ENCODE measurements at places on chromosomes 5 and 9.
A peak's percentile ranks its signal among the peaks of the same experiment; 100 is the strongest.

DNA sequence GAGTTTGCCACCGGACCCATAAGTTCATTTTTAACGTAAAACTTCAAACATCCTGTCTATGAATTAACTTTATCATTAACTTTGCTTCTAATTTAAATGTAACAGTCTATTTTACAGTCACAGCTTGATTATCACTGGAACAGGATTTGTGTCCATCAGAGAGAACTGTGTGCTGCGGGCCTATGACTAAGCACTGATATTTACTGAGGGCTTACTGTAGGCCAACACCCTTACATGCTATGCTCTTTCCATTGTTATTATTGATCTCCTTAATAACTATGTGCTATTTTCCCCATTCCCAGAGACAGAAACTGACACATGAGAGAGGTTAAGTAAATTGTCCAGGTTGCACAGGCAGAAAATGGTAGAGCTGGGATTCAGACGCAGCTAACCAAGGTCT, 24.0 kb upstream of the GPR151 start:
- H3K27me3 ChIP-seq = no peaks in the 10 kb centered on the region
- no peak overlapping the region for H3K27ac ChIP-seq
- H3K4me3 ChIP-seq = no peak overlapping the region

- no peaks in the 10 kb centered on the region for H3K36me3 ChIP-seq
- H3K27me3 ChIP-seq = no peaks in the 10 kb centered on the region
- no peak for DNase-seq
Observed at GRCh38 chr9:37715991-37716505, 37.6 kb upstream of the TRMT10B start.

DNA sequence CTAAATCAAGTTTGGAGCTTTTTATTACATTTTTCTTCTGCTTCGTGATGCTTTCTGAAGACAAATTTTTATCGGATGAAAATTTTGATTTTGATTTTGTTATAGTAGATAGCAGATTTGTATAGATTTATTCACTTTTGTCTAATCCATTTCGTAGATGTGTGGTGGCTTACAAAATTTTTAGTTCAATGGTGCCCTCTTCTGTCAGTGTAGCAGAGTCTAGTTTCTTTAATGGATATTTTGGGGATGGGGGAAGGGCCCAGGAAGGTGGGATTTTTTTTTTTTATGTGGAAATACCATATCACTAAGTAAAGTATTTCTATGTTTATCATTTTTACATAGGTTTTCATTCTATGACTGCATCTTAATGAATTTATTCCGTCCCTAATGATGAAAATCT, 259.9 kb upstream of the TARS1 start:
- no peaks in the 10 kb centered on the region for H3K4me1 ChIP-seq
- peak; percentile 12 for DNase-seq
- no peak overlapping the region for H3K4me3 ChIP-seq
- H3K27me3 ChIP-seq = no peaks in the 10 kb centered on the region
- H3K36me3 ChIP-seq = no peaks in the 10 kb centered on the region

GRCh38 chr9:2127486-2127885, 112.3 kb downstream of the SMARCA2 start:
- no peaks in the 10 kb centered on the region for H3K27me3 ChIP-seq
- no peaks in the 10 kb centered on the region for H3K36me3 ChIP-seq
- H3K4me1 ChIP-seq = no peaks in the 10 kb centered on the region
- no peak overlapping the region for H3K27ac ChIP-seq

- H3K4me1 ChIP-seq = no peaks in the 10 kb centered on the region
Observed at GRCh38 chr9:89386797-89387196, 68.5 kb downstream of the SECISBP2 start.

GRCh38 chr9:38765101-38765500, 45.2 kb upstream of the FAM240B start:
- no peaks in the 10 kb centered on the region for H3K36me3 ChIP-seq
- DNase-seq = no peak
- H3K27me3 ChIP-seq = no peaks in the 10 kb centered on the region

DNA sequence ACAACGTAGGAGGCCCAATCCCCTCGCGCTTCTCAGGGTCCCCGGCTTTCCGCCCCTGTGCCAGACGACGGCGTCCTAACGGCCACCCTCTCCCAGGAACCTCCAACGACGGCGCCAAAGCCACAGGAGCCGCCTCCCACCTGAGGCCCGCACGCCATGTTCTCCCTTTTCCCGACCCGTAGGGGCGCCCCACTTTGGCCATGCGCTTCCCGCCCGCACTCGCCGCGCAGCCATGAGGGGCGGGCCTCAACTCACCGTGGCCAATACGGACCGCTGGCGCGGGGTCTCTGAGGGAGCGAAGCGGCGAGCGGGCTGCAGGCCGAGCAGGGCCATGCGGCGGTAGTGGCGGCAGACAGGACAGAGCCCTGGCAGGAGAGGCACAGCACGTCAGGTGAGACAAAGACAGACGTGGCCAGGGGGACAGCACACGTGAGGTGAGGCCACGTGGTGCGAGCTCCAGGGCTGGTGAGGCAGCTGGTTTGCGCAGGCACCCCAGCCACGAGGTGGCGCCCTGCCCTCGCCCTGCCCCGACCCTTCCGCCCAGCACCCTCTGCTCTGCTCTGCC, 1005.5 kb upstream of the PTPRD start:
- H3K4me1 ChIP-seq = no peaks in the 10 kb centered on the region
- no peaks in the 10 kb centered on the region for H3K36me3 ChIP-seq
- no peaks in the 10 kb centered on the region for H3K27me3 ChIP-seq
- no peak overlapping the region for H3K27ac ChIP-seq

DNA sequence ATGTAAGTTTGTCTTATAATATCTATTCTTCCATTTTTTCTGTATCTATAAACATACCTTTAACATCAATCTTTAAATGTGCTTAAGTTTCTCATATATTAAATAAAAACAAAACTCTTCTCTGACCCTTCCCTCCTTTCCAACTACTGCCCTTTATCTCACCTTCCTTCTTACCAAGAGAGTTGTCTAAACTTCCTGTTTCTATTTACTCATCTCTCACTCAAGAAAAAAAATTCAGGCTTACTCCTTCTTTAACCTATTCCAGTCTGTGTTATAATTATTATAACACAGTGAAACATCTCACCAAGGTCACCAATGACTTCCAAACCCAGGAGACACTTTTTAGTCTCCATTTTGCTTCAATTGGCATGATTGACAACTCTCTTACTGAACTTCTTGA, 140.9 kb downstream of the CCDC171 start:
- H3K27ac ChIP-seq = no peak overlapping the region
- DNase-seq = no peak
- no peaks in the 10 kb centered on the region for H3K4me1 ChIP-seq

DNA sequence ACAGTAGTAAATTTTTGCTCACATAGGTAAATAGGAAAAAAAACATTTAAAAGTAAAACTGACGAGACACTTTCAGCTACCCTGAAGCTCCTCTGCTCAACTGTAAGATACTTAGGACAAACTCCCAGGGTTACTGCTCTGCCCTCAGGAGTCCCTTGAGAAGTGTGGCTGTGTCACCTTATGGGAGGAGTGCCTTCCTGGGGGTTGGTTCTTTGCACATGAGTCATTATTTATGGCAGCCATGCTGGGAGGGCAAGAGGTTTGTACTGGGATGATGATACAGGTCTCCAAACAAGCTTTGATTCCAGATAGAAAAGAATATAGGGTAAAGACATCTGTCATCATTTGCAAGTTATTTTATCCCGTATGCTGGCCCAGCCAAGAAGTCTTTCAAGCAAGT, 45.9 kb downstream of the TTC1 start:
- DNase-seq = no peak
- H3K4me3 ChIP-seq = no peak overlapping the region
- H3K36me3 ChIP-seq = peaks cover 94% of the 10 kb centered on the region
- no peaks in the 10 kb centered on the region for H3K27me3 ChIP-seq

DNA sequence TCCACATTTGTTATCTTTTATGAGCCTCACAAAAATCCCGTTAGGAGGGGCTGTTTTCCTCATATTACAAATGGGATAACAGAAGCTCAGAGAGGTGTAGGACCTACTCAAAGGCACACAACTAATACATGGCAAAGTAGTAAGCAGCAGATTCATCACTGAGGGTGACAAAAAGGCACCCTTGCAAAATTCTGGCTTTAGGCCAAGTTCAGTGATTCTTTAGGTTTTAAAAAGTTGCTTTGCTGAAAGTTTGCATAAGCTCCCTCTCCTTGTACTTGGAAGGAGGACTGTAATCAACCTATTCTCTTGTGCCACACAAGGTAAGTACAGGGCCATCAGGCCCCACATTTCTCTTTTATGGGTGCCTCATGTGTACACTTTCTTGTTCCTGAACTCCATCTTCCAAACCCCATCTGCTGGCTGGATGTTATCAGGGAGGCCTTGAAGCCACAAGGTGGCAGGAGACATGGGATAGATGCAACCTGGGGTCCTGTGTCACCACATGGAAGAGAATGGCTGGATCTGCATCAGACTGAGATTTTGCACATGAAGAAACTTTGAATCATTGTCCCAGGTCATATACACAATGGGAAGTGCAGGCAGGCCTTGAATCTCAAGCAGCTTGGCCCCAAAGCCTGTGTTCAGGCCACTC, 311.6 kb downstream of the MSX2 start:
- H3K4me1 ChIP-seq = no peaks in the 10 kb centered on the region
- no peaks in the 10 kb centered on the region for H3K36me3 ChIP-seq
- no peak overlapping the region for H3K4me3 ChIP-seq
- no peak overlapping the region for H3K27ac ChIP-seq
- H3K27me3 ChIP-seq = no peaks in the 10 kb centered on the region

DNA sequence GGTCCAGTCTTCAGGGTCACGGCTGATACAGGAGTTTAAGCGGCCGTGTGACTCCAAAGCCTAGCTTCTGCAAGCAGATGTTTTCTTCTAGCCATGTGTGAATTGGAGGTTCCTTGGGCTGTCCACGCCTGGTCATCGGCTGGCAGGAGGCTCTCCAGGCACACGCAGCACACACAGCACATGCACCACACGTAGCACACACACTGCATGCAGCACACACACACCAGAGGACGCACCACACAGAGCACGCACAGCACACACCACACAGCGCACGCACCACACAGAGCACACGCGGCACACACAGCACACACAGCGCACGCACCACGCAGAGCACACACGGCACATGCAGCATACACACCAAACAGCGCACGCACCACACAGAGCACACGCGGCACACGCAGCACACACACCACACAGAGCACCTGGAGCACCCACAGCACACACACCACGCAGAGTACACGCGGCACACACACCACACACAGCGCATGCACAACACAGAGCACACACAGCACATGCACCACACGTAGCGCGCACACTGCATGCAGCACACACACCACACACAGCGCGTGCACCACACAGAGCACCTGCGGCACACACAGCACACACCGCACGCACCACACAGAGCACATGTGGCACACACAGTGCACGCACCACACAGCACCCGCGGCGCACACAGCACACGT, 234.3 kb downstream of the FANCC start:
- peaks cover 43% of the 10 kb centered on the region for H3K4me1 ChIP-seq
- no peak for DNase-seq
- H3K27ac ChIP-seq = no peak overlapping the region
- H3K27me3 ChIP-seq = no peaks in the 10 kb centered on the region
- peaks cover 8% of the 10 kb centered on the region for H3K36me3 ChIP-seq

- no peak overlapping the region for H3K4me3 ChIP-seq
- DNase-seq = no peak
- H3K27ac ChIP-seq = no peak overlapping the region
- no peaks in the 10 kb centered on the region for H3K4me1 ChIP-seq
- no peaks in the 10 kb centered on the region for H3K36me3 ChIP-seq
Observed at GRCh38 chr9:80560976-80561375, 989.2 kb downstream of the TLE4 start.

GRCh38 chr5:171926311-171926710, 80.1 kb downstream of the FBXW11 start:
- H3K36me3 ChIP-seq = peaks cover 4% of the 10 kb centered on the region
- DNase-seq = no peak
- H3K27me3 ChIP-seq = no peaks in the 10 kb centered on the region
- no peak overlapping the region for H3K27ac ChIP-seq
- peaks cover 5% of the 10 kb centered on the region for H3K4me1 ChIP-seq

DNA sequence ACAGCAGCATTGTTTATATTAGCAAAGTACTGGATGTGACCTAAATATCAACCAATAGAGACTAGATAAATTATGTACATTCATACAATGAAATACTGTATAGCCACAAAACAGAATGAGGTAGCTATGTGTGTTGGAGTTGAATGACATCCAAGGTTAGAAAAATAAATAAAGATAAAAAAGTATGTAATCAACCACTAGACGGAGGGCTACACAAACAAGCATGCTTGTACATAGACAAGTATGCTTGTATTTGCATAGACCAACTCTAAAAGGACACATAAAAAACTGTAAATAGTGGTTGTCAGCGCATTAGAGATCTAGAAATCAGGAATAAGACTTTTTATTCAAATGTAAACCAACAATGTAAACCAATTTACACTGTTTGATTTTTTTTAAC, 3.0 kb downstream of the FEM1C start:
- DNase-seq = no peak
- H3K36me3 ChIP-seq = peaks cover 67% of the 10 kb centered on the region
- no peaks in the 10 kb centered on the region for H3K27me3 ChIP-seq
- H3K4me3 ChIP-seq = no peak overlapping the region

- H3K4me1 ChIP-seq = peaks cover 4% of the 10 kb centered on the region
- H3K27me3 ChIP-seq = no peaks in the 10 kb centered on the region
- no peak for DNase-seq
- no peaks in the 10 kb centered on the region for H3K36me3 ChIP-seq
Observed at GRCh38 chr5:31702712-31703111, 63.8 kb downstream of the PDZD2 start.

- DNase-seq = no peak
- no peaks in the 10 kb centered on the region for H3K36me3 ChIP-seq
- H3K27ac ChIP-seq = no peak overlapping the region
- H3K4me3 ChIP-seq = no peak overlapping the region
Observed at GRCh38 chr9:18658804-18659705, 185.1 kb downstream of the ADAMTSL1 start.

DNA sequence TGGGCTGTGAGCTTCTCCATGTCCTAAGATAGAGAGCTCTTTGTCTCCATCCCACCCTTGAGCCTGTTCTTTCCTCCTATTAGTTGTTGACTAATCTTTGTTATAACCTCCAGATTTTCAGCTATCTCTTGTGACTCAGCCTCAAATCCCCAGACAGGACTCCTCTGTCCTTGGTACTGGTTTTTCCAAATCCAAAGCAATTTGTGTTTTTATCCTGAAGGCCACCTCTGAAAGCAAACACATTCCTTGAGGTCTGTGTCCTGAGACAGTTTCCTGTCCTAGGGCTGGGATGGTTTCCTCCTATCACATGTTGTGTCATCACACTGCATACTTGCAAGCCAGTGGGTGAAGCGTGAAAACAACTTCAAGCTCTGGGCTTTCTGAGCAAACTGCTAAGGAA, 8.5 kb downstream of the TNC start:
- H3K4me1 ChIP-seq = no peaks in the 10 kb centered on the region
- H3K4me3 ChIP-seq = no peak overlapping the region
- no peaks in the 10 kb centered on the region for H3K27me3 ChIP-seq
- no peak for DNase-seq
- H3K27ac ChIP-seq = no peak overlapping the region

GRCh38 chr5:105238561-105238960, 1676.0 kb upstream of the NUDT12 start:
- no peak overlapping the region for H3K27ac ChIP-seq
- no peak overlapping the region for H3K4me3 ChIP-seq
- no peaks in the 10 kb centered on the region for H3K27me3 ChIP-seq
- H3K4me1 ChIP-seq = no peaks in the 10 kb centered on the region

- no peaks in the 10 kb centered on the region for H3K4me1 ChIP-seq
- H3K27ac ChIP-seq = no peak overlapping the region
- no peaks in the 10 kb centered on the region for H3K36me3 ChIP-seq
- DNase-seq = no peak
- no peak overlapping the region for H3K4me3 ChIP-seq
- no peaks in the 10 kb centered on the region for H3K27me3 ChIP-seq
Observed at GRCh38 chr5:145975361-145976066, 39.1 kb downstream of the SH3RF2 start.
